ENCODE measurements at places on chromosomes 12 and 14. TPM values are rescaled to one million over a fixed set of nuclear protein-coding genes. Genes with fewer than 3 reads are reported as not detected.

Gene FITM1
- total RNA-seq: not detected

Gene RAB2B
- 24.5 TPM for total RNA-seq

Gene GLI1
- 0.41 TPM for total RNA-seq

Gene FAIM2
- 2.5 TPM for total RNA-seq

GRCh38 chr12:121516437-121517011 is 64.3 kb downstream of the KDM2B start:
- no peak for DNase-seq

DNA sequence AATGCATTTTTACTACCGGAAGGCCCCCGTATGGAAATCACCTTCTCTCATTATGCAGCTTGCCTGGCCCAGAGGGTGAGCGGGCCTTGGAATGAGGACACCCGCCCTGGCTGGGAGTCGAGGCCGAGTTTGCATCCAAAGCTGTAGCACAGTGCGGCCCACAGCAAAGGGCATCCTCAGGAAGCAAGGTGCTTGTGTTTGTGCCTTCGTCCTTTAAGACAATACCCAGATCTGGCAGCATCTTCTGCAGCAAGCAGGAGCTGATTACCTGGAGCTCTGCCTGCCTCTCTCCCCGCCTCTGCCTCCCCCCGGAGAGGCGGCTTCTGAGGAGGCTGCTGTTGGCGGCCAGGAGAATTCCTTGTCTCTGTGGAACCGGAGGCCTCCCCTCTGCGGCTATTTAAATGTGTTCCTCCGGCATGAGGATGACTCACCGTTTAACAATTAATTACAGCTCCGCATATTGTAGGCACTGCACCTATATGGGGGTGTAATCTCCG is 145.3 kb downstream of the CACNA1C start:
- DNase-seq: no peak

Gene HNF1A
- total RNA-seq: 71.4 TPM

Gene FAM90A1
- not detected for total RNA-seq

- no peak for DNase-seq
These were observed 961.2 kb downstream of the TMEM121 start for GRCh38 chr14:106487600-106487999.

- no peak for DNase-seq
These were observed 720.8 kb upstream of the FLRT2 start for GRCh38 chr14:84809158-84809557.

DNA sequence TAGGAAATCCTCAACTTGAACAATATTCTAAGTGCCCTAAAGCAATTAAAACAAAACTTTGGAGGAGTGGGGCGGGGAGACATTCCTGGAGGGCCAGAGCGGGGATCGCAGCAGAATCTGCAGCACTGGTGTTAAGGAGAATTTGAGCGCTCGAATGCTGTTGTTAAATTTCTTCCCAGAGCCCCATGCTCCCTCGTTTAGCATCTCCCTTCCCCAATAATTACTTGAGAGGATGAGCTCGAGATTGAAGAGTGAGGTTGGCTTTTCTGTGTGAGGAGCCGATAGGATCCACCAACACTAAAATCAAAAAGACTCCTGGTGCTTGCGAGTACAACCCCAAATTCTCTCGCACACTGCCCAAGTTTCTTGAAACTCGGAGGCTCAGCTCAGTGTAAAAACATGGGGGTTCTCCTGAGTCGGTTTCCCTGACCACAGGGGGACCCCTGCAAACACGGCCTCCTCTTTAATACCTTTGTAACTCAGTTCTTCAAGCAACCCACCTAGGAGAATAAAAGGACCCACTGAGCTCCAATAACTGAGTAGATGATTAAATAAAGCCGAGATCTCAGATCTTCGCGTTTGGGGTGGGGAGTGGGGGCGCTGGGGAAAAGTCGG is 10.2 kb upstream of the FOXG1 start:
- DNase-seq: no peak

Gene ANO4
- total RNA-seq: not detected

GRCh38 chr14:96895658-96896271 is 98.6 kb downstream of the VRK1 start:
- no peak for DNase-seq

- DNase-seq: no peak
These were observed 63.5 kb downstream of the NINJ2 start for GRCh38 chr12:599756-600155.

Gene PTPRO
- total RNA-seq: 5.8 TPM
